WTC11 (cell line): ENCODE measurements at places on chromosomes 2 and 18.

DNA sequence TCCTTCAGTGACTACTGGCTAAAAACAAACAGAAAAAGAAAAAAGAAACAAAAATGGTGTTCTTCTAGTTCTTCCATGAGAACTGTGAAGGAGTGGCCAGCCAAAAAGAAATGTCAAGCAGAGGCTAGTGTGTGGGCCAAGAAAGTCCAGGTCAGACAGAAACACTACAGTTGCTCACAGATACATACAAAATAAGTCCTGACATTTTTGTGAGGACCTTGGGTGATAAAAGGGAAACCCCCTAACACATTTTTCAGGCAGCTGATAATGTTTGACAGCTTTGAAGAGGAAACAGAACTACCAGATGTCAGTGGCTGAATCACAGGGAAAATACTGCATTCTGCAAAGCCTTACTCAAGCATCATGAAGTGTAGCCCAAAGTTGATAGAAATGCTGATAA is 28.1 kb downstream of the ARHGAP25 start:
- DNase-seq, result no peak

GRCh38 chr18:74682141-74682990 is 84.7 kb downstream of the ZNF407 start:
- DNase-seq, result no peak

- no peak for DNase-seq
Measured at GRCh38 chr2:74093840-74094239, 53.9 kb downstream of the BOLA3 start.

DNA sequence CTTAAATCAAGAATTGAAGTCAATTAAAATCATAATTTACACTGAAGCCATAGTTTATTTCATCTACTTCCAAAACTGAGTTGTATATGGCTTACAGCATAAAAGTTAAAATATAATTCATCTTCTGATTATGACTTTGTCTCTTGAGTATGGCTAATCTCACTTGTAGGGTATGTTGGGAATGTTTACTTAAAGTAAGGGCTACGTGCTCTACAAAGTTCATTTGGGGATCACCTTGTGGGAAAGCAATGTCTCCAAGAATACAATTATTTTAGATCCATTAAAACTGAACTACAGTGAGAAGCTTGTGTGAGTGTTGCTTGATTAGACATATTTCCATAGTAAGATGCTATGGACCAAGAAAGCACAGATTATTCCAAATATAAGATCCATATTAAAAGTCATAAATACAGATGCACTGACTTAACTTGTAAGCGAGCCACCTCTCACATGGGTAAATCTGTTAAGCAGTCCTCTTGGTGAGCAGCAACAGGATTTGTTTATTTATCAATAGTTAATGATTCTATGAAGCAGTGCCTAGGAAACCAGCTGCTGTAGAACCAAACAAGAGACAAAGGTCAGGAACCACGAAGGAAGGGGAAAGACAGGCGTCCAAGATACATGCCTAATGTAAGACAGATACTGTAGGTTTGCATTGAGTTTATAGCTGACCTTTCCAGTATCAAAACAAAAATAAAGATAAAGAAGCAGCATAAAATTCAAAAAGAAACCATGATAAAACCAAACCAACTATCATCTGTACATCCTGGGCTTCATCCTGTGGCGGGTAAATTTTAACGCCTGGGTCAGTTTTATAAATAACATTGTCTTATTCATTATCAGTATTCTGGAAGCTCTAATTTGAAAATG is 24.8 kb downstream of the DSG4 start:
- DNase-seq, result no peak

GRCh38 chr2:1781291-1782080 is 37.2 kb upstream of the PXDN start:
- no peak for DNase-seq

DNA sequence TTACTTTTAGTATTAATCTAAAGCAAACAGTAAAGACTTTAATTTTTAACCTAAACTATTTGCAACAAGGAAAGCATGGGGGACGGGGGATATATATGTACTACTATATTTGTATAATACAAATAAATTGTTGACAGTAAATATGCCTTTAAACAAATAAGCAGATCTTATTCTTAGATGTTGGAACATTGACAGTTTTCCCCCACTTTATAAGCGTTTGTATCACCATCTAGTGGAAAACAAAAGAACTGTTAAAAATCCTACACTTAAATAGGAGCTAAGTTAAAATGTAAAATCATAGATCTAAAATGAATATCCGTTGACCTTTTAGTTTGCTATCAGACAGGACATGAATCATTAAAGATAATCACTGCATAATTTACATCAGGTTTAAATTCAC is 50.0 kb downstream of the RBBP8 start:
- DNase-seq, result no peak

- DNase-seq, result no peak
Measured at GRCh38 chr2:61733563-61733962, 120.3 kb downstream of the FAM161A start.

- no peak for DNase-seq
Measured at GRCh38 chr2:162732946-162733698, 105.4 kb downstream of the KCNH7 start.

DNA sequence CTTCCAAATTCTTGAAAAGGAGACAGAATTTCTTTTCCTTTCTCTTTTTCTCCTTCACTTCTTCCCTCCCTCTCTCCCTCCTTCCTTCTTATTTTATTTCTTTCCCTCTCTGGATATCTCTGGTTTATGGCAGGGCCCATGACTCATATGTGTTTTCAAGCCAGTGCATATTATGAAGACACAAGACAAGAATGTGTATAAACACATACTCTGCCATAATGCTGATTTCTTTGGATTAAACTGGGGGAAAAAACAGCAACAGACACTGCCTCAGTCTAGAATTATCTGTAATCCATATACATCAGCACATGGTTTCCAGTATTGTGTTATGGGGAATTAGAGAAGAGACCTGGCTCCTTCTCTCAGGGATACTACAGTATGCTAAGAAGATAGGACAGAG is 82.8 kb upstream of the CPO start:
- no peak for DNase-seq

DNA sequence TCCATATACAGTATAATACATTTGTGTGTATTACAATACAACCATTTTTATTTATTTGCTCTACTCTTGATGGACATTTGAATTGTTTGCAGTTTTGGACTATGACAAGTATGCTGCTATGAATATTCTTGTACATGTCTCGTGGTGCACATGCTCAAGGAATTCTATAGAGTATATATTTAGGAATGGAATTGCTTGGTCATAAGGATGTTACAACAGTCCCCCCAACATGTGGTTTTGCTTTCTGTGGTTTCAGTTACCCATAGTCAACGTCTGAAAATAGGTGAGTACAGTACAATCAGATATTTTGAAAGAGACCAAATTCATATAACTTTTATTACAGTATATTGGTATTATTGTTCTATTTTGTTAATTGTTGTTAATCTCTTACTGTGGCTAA is 24.1 kb upstream of the PLEKHM3 start:
- no peak for DNase-seq

DNA sequence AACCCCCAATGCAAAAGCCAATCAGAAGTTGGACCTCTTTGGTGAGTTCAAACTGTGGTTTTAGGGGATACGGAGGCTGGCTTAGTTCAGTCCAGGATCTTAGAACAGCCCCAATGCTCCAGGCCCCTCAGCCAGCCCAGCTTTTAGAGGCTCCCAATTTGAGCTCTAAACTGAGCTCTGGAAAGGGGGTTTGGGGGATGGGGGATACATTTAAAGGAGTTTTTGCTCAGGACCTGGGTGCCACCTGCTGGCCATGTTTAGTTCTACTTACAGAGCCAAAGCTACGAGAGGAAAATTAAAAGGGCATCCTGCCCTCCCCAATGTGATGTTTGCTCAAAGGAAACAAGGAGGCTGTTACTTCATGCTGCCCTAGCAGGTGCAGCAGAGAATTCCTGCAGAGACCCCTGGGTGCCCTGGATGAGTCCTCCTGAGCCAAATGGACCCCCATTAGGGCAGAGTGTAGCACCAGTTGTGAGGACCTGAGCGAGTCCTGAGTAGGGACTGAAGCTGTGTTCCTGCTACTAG is 15.9 kb upstream of the TMEM214 start:
- DNase-seq, result peak; percentile 83

- DNase-seq, result peak; percentile 47
Measured at GRCh38 chr18:3995476-3996102, 459.5 kb downstream of the DLGAP1 start.

- DNase-seq, result no peak
Measured at GRCh38 chr2:65420712-65421431, 11.5 kb downstream of the SPRED2 start.

- DNase-seq, result no peak
Measured at GRCh38 chr18:76234676-76235060, 260.4 kb downstream of the ZNF516 start.

GRCh38 chr2:119240311-119241204 is 16.9 kb downstream of the STEAP3 start:
- DNase-seq, result peak; percentile 30

GRCh38 chr2:172449911-172450550 is 22.6 kb downstream of the ITGA6 start:
- no peak for DNase-seq

DNA sequence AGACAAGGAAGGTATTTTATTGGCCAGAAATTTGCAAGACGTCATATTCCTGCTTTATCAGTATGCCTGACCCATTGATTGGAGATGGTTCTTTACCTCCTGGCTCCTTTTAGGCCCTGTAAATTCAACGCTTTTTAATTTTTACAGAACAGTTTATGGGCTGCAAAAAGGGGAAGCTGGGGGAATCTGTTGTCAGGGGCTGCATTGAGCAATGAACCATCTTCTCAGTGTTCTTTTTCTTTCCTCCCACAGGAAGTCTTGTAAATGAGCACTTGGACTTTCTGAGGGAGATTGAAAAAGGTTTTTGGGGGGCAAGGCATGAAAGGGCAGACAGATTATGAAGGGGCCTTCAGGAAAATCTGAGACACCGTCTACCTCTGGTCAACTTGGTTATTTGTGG is 503.6 kb upstream of the TNP1 start:
- DNase-seq, result no peak

- DNase-seq, result peak; percentile 9
Measured at GRCh38 chr18:67636597-67637385, 120.3 kb upstream of the DSEL start.

GRCh38 chr18:48475635-48476549 is 62.9 kb upstream of the CTIF start:
- DNase-seq, result peak; percentile 62

- DNase-seq, result no peak
Measured at GRCh38 chr2:241199286-241199685, 10.8 kb downstream of the ANO7 start.

DNA sequence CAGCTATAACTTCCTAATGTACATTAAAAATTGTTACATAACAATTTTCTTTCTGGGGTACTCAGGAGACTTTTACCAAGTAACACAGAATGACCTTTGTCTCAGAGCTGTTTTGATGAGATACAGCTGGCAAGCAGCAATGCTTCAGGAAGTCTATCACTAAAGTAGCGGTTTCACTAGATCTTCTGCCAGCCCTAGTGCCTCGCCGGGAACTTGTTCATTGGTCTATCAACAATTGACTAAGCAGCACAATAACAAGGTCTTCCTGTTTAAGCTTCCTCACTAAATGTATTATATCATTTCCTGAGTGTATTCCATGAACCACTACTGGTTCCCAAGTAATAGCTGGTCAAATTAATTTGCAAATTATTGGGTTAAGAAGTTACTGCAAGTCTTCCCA is 69.2 kb downstream of the TRIP12 start:
- DNase-seq, result no peak

- DNase-seq, result peak; percentile 74
Measured at GRCh38 chr2:128260239-128261138, 58.2 kb downstream of the HS6ST1 start.

DNA sequence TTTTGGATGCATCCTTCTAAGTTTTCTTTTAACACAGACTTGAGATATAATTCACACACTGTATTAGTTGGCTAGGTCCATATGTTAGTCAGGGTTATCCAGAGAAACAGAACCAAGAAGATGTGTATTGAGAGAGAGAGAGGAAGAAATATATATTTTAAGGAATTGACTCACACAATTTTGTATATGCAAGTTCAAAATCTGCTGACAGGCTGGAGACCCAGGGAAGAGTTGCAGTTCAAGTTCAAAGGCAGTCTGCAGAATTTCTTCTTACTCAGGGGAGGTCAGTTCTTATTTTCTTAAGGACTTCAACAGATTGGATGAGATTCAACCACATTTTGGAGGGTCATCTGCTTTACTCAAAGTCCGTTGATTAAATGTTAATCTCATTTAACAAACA is 23.0 kb upstream of the MRO start:
- DNase-seq, result no peak
